ENCODE measurements at places on chromosomes 2 and 18. TPM values are rescaled to one million over a fixed set of nuclear protein-coding genes. Genes with fewer than 3 reads are reported as not detected.

GRCh38 chr18:11042247-11042646, 107.1 kb downstream of the PIEZO2 start:
- no peak overlapping the region for H3K27ac ChIP-seq
- no peak overlapping the region for H3K4me3 ChIP-seq

DNA sequence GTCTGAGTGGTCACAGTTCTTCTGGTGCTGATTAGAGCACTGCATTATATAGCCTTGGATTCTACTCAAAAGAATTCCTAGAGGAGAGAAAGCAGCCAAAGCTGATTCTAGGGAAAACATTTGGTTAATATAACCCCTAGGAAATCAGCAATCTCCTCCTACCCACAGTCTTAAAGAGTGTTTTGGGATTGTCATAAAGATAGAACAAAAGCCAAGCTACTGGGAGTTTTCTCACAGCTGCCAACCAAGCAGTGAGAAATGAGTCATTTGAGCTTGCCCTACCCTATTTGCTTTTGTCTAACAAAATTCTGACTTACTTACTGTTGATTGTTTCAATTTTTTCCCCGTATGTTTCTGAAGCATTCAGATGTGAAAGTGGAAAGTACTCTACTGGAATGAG, 469.3 kb downstream of the PLCL1 start:
- no peak for DNase-seq
- H3K36me3 ChIP-seq, result no peaks in the 10 kb centered on the region
- no peaks in the 10 kb centered on the region for H3K4me1 ChIP-seq
- no peak overlapping the region for H3K27ac ChIP-seq
- no peak overlapping the region for H3K4me3 ChIP-seq

DNA sequence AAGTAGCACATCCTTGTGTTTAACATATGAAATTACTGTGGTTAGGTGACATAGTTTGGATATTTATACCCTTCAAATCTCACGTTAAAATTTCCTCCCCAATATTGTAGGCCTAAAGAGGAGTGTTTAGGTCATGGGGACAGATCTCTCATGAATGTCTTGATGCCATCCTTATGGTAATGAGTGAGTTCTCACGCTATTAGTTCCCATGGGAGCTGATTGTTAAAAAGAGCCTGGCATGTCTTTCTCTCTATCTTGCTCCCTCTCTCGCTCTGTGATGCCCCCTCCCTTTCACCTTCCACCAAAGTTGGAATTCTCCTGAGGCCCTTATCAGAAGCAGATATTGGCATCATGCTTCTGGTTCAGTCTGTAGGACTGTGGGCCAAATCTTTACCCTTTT, 660.1 kb downstream of the ADCYAP1 start:
- H3K36me3 ChIP-seq, result no peaks in the 10 kb centered on the region
- H3K27ac ChIP-seq, result no peak overlapping the region
- no peak overlapping the region for H3K4me3 ChIP-seq
- DNase-seq, result no peak
- no peaks in the 10 kb centered on the region for H3K27me3 ChIP-seq

DNA sequence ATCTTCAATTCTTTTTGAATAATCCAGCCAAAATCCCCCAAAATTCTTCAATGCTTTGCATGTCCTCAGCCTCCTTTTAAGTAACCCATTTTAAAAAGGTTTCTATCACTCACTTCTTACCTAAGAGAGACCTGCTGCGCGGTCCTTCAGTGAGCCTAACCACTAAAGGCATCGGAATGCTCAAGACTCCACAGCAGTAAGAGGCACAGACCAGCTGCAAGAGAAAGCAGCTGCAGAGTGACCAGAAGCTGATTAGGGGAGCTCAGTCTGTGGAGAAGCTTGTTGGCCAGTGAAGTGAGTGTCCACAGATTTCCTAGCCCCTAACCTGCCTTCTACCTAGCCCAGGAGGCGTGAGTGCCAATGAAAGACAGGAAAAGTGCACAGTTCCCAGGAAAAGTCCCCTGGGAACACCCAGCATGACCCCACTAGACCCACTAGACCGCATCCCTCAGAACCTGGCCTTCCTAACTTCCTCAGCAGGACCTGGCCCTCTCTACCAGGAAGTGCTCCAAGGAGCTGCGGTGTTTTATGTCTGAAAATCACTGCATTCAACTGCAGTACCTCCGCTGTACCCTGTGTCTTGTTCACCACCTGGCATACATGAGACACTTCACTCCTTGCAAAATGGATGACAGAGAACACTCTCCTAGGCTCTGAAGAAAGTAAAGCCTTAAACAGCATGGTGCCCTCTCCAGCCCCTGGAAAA, 10.1 kb downstream of the MBOAT2 start:
- no peaks in the 10 kb centered on the region for H3K27me3 ChIP-seq
- DNase-seq, result no peak
- H3K4me3 ChIP-seq, result no peak overlapping the region
- peaks cover 30% of the 10 kb centered on the region for H3K4me1 ChIP-seq
- H3K27ac ChIP-seq, result no peak overlapping the region

GRCh38 chr2:100639588-100640390, 77.0 kb downstream of the PDCL3 start:
- peak overlapping the region; percentile 64 for H3K27ac ChIP-seq
- no peaks in the 10 kb centered on the region for H3K27me3 ChIP-seq
- H3K36me3 ChIP-seq, result peaks cover 3% of the 10 kb centered on the region
- no peak overlapping the region for H3K4me3 ChIP-seq
- DNase-seq, result no peak

DNA sequence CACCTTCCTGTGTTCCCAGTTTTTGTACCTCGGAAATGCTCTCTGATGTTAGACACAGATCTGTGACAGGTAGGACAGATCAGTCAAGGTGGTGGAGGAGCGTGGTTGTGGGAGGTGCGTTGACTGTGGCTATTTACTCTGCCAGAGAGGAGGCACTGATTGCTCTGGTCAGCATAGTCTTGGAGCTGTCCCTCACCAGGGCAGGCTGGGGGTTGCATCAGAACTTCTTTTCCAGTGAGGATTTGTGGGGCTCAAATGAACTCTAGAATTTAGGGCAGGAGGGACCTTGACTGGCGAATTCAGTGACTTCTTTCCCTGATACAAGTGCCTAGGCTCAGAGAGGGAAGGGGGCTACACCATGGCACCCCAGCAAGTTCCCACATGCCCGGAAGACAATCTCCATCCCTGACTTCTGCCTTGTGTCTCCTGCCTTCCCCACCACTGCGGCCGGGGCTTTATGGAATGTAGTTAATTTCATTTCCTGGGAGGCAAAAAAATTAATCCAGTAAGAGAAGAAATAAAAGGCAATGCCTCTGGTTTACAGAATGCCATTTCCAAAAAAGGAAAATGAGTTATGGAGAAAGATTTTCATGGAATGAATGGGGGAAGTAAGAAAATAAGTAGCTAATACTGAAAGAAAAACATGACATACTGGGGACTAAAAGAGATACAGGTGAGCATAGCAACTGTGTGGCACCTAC, 26.1 kb downstream of the NIFK start:
- no peaks in the 10 kb centered on the region for H3K27me3 ChIP-seq
- H3K36me3 ChIP-seq, result no peaks in the 10 kb centered on the region
- peaks cover 26% of the 10 kb centered on the region for H3K4me1 ChIP-seq
- H3K27ac ChIP-seq, result no peak overlapping the region
- DNase-seq, result no peak
- no peak overlapping the region for H3K4me3 ChIP-seq

DNA sequence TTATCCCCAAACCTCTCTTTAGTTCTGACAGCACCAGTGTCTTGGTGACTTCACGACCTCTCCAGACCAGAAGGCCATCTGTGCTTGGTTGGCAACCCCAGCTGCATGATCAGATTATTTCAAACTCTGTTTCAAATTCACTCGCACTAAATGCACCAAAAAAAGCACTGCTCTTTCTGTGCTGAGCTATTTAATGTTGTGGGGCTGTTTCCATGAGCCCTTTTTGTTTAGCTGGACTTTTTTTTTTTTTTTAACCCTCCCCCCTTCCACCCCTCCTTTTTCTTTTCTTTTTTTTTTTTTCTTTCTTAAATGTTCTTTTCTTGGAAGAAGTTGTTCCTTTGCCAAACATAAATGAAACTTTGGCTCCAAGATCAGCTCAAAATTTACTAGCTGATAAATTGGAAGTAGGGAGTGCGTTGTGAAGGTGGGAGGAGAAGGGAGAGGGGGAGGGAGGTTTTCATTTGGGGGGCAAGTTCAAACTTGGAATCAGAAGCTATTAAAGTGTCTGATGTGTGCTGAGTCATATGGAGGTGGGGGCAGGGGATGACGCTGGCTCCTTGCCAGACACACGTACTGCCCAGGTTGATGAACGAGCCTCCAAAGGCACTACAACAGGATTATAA, 543.0 kb upstream of the TNP1 start:
- no peaks in the 10 kb centered on the region for H3K27me3 ChIP-seq
- peaks cover 21% of the 10 kb centered on the region for H3K4me1 ChIP-seq
- no peak overlapping the region for H3K4me3 ChIP-seq
- H3K27ac ChIP-seq, result no peak overlapping the region
- no peak for DNase-seq

- no peak overlapping the region for H3K27ac ChIP-seq
- no peak overlapping the region for H3K4me3 ChIP-seq
- no peak for DNase-seq
These were observed 37.5 kb upstream of the WIPF1 start for GRCh38 chr2:174635015-174635593.

DNA sequence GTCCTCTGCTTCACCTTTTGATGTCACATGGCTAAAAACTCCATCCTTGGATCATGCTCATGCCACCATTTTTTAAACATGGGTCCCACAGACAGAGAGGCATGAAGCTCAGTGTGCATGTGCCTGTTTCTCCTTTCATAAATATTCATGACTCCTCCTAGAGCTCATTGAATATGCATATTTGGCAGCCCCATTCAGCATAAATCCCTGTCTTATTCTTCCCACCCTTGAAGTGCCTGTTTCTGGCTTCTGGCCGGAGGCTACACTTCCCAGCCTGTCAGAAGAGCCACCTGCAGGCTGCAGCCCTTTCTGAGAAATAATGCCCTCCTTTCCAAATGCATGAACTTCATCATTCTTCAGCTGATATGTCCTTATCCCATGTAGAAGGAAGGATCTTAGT, 109.7 kb downstream of the LDLRAD4 start:
- DNase-seq, result no peak
- peaks cover 12% of the 10 kb centered on the region for H3K36me3 ChIP-seq

The EHD3 gene
- 9.8 TPM for total RNA-seq

The DYSF gene
- 14.8 TPM for total RNA-seq

The CRYGD gene
- total RNA-seq, result 6.3 TPM

The CRYGB gene
- not detected for total RNA-seq

Measured in WTC11 (cell line).